ENCODE measurements at places on chromosomes 1 and 21.

DNA sequence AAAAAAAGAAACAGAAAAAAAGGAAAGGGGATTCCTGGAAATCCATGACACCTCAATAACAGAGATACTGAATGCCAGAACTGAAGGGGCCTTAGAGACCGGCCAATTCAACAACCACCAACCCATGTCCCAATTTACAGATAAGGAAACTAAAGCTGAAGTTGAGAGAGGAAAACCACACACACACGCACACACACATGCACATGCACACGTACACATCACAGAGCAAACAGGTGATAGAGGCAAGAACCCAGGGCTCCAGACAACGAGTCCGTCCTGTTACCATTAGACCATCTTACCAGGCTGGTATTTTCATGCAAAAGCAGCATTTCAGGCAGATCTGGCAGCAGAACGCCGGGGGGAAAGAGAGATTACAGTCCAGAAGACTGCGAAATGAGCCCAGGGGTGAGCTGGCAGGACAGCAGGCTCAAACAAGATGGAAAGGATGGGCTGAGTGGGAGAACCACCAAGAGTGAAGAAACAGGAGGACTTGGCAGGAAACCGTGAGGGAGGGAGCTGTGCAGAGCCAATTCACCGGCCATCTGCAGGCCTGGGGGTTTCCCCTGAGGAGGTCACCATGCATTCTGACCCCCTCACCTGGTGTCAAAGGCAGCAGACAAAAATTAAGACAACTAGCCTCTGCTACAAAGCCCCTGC is 43.5 kb downstream of the PAFAH2 start:
- DNase-seq: no peak

DNA sequence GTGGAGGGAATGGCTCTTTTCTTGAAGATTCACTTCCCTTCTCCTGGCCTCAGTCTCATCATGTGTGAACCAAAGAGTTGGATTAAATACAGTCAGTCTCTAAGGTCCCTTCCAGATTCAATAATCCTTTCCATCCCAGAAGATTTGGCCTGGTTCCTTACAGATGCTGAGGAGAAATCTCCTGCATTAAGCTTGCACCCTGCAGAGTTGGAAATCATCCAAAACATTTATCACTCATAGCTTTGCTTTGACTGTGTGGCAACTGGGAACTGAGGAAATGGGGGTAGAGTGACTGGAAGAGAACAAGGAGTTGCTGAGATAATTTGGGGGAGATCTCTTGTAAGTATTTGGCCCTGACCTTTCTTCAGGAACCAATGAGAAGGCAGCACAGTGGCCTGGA is 220.5 kb upstream of the SGIP1 start:
- DNase-seq: no peak

DNA sequence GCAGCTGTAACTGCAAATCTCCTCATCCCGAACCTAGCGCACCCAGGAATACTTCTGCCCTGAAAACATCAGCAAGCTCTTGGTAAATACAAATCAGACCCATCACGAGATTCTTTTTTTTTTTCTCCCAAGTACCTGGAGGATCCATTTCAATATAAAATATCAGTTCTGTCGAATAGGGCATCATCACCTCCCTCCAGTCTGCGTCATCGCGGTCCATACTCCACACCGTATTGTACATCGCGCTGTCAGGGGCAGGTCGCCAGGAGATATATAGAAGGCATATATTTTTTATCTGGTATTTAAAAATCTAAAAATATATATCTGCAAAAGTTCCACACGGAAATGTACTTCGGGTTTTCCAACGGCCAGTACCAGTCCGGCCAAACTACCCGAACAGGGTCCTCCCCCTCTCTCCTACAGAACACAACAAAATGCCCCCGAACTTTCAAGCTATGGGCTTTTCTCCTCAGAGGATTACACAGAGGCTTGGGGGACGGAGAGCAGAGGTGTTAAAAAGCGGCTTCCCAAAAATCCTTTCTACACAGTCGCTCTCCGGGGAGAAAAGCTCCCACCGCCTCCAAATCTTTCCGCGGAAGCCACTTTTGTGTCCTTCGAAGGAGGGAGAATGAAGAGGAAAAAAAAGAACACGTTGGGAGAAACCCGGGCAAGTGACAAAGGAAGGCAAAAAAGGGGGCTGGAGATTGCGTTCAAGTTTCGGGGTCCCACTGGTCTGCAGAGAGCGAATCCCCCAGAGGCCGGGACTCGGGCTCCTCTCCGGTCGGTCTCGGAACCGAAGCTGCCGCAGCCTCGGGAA is 509 bp downstream of the PIK3R3 start:
- DNase-seq: no peak

DNA sequence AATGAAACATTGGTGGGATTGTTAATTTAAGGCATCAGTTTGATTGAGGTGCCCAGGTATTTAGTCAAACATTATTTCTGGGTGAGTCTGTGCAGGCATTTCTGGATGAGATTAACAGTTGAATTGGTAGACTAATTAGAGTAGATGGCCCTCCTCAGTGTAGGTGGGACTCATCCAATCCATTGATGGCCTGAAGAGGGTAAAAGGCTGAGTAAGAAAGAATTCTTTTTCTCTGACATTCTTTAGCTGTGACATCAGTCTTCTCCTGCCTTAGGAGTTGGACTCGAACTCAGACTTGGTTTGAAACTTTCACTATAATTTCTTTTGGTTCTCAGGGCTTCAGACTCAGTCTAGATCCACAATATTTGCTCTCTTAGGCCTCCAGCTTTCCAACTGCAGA is 59.6 kb upstream of the ADAMTS5 start:
- DNase-seq: no peak

- DNase-seq: no peak
Observed at GRCh38 chr1:152842556-152842955, at the start of gene LCE6A. LCE6A (plus strand) TSS chr1:152842856; CDS start chr1:152843521, 665 bp downstream.

DNA sequence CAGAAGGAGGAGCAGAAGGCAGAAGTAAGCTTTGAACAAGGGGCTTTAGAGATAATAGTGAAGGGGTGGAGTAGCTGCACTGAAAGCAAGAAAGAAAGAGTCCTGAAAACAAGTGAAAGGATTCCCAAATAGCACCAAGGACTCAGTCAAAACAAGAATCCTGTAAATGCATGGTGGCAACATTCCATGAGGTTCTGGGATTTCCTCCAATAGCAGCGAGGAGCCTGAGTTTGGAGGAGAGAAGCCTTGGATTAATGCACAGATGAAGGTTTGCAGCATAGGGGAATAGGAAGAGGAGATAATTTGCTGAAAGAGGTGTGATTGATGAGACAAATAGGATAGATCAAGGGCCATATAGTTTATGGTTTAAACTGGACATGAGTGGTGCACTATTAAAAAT is 10.9 kb downstream of the KRTAP22-2 start:
- no peak for DNase-seq

GRCh38 chr1:92709738-92710137 is 75.2 kb downstream of the EVI5 start:
- peak; percentile 50 for DNase-seq

- DNase-seq: no peak
Observed at GRCh38 chr1:26259005-26259404, 20.9 kb upstream of the SH3BGRL3 start.

GRCh38 chr1:30043731-30044408 is 679.5 kb downstream of the MATN1 start:
- DNase-seq: no peak

GRCh38 chr1:246629976-246630375 is 63.7 kb downstream of the CNST start:
- DNase-seq: no peak

- no peak for DNase-seq
Observed at GRCh38 chr1:226029568-226030225, 30.6 kb upstream of the SDE2 start.

GRCh38 chr1:45012639-45013278 is 705 bp downstream of the UROD start:
- peak; percentile 57 for DNase-seq

DNA sequence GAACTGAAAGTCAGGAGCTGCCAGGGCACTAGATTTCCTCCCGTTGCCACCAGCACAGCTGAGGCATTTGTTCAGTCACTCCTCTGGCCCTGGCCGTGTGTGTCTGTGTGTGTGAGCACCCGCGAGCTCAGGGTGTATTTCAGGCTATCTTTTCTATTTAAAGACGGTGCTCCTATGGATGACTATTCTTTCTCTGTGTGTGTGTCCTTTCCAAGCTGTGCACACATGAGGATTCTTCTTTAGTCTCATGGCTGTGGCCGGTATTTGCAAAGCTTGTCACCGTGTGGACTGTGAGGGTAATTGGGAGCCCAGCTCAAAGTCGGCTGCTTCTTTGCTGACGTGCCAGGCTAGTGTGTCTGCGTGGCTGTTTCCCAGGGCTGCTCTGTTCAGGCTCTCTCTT is 3.0 kb upstream of the KCND3 start:
- DNase-seq: no peak

DNA sequence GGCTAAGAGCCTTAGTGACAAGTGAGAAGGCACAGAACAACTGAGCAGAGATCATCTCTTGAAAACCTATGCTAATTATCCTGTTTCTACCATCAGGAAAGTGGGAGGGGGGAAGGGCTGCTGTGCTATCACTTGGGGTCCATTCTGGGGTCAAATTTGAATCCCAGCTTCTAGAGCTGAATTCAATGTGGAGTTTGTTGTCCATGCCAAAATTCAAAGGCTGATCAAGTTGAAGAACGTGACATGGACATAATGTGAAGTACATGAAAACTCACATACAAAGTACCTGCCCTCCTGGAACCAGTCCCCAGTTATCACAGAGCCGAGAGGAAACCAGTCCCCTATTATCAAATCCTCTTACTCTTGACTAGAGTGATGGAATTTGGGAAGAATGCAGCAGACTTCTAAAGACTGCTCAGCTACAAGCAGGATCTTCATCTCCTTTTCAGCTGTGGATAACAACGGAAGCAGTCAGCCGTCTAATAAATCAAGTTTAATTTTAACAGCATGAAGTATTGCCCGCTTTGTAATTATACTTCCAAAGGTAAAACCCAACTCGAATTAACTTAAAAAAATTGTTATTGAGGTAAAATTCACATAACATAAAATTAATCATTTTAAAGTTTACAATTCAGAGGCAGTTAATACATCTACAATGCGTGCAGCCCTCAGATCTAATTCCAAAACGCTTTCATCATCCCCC is 78.3 kb downstream of the SLC45A1 start:
- DNase-seq: no peak

Measured in PC-9 (cell line).